ENCODE measurements at places on chromosomes 4 and X.

GRCh38 chr4:25823632-25824031, 39.2 kb downstream of the SEL1L3 start:
- no peak for DNase-seq

DNA sequence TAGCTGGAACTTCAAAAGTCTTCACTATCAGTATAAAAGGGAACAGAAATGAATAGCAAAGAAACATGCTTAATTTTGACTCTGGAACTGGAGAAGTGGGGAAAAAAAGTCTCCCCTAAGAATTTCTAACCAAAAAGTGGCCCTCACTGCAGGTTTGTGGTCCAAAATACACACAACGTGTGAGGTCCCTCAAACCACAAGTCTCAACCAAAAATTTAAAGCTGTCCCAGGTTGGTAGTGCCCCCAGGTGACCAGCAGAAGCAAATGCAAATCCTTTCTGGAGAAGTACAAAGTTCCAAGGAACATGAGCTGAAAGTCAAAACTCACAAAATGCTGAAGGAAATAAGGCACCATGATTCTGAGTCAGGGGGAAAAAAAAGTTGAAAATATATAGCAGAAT, 23.6 kb upstream of the VAMP7 start:
- no peak for DNase-seq

- no peak for DNase-seq
Observed at GRCh38 chr4:66556651-66557278, 886.5 kb upstream of the EPHA5 start.

DNA sequence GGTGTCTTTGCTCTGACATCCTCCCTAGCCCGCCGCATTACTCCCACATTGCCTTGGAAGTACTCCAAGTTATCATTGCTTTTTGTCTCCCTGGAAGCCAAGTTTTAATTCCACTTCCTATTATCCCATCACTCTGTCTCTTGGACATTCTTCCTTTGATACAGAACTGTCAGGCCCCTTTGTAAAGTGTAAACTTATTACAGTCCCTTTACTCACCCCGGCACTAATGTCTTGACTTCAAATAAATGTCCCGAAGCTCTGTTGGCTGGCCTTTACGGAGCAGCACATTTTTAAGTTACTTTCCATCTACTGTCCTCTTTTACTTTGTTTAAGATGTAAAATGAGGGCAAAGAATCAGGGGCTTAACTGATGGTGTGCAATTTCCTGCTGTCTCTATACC, 223.5 kb upstream of the IGFBP7 start:
- DNase-seq, result no peak

- DNase-seq, result peak; percentile 28
Observed at GRCh38 chrX:13194291-13195103, 125.4 kb downstream of the ATXN3L start.

DNA sequence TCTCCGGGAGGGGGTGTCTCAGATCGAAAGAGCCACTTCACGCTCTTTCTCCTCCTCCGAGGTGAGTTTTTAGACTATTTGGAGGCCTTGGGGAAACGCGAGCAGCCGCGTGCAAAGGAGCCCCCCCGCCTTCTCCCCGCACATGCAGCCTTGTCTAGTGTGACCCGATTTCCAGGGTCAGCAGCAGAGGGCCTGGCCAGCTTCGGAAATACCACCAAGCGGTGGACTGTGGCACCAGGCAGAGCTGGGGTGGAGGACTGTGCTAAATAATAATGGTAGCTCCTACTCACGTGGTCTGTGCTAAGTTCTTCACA, 79.3 kb upstream of the BCOR start:
- DNase-seq, result no peak

DNA sequence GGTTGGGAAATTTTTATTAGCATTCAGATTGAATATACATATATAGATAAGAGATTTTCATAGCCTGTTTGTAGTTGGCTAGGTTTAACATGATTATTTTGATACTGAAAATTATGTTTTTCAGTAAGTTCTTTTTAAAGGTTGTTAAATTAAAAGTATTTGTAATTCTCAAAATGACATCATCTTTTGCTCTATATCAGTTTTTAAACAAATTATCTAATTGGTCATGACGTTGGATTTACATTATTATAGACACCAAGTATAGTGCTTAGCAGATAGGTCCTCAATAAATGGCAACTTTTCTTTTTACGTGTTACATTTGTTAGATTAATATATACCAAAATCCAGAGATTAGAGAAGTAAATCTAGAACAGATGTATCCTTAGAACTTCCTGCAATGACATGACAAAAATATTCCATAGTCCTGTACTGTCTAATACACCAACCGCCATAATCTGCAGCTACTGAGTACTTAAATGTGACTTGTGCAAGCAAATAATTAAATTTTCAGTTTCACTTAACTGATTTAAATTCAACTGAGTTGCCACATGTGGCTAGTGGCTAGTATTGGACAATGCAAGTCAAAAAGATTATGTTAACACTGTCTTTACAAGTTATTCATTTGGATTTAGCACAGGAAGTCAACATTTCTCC, 1613.1 kb upstream of the TENM3 start:
- no peak for DNase-seq

DNA sequence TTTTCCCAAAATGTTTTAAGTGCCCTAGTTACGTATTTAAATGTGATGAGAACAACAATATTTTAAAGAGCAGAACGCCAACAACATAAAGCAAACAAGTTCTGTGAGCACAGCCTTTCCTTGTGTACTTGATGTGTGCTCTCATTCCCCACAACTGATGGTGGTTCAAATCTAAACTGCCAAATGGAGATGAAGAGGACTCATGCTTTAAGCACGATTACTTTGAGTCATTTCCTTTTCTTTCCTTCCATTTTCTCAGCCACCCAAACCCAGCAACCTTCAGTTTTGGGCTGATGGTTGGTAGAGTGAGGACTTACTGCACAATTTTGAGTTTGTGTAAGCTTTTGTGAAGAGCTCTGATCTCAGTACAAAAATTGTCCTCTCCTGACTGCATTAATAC, 1.7 kb downstream of the NSD2 start:
- no peak for DNase-seq

- DNase-seq, result no peak
Observed at GRCh38 chrX:116667346-116668134, 204.8 kb upstream of the CT83 start.

DNA sequence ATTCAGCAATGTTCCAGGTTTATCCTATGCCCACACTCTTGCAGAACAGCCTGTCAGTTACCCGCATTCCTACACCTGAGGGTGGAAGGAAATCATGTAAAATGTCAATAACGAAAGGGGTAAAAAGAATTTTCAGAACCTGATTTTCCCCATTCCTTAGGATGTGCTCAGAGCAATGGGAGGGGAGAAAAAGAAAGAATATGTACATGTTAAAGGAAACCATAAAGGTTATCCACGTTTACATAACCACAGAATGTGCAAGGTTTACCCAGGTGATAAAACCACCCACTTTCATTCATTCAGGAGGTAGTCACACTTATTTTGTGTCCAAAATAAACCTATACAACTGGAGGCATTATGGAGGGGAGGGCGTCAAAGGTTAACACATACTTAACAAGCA, 335.5 kb downstream of the ZNF674 start:
- no peak for DNase-seq

GRCh38 chrX:53287493-53288138, 6.2 kb upstream of the IQSEC2 start:
- DNase-seq, result no peak

DNA sequence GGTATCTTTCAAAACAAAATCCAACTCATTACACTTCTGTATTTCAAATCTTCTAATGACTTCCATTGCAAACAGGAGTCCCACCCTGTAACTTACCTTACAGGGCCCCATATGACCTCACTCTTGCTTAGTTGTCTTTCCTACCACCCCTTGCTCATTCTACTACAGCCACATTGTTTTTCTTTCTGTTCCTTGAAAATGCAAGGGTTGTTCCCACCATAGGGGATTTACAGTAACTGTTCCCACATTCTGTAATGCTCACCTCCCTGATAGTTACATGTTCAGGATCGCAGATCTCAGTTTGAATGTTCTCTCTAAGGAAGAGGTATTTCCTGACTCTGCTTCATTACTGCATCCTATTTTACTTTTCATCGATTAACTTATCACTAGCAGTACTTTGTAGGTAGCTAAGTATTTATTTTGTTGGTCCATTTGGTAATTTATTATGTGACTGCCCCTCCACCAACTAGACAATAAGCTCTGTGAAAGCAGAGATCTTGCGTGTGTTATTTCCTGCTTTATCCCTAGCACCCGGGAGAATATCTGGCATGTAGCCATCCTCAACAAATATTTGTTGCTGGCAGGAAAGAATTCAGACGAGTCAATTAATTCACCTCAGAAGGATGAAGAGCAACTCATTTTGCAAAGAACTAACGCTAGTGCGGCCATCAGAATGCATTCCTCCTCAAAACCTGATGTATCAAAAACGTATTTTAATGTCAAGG, 21.4 kb downstream of the MAOB start:
- DNase-seq, result peak; percentile 38

DNA sequence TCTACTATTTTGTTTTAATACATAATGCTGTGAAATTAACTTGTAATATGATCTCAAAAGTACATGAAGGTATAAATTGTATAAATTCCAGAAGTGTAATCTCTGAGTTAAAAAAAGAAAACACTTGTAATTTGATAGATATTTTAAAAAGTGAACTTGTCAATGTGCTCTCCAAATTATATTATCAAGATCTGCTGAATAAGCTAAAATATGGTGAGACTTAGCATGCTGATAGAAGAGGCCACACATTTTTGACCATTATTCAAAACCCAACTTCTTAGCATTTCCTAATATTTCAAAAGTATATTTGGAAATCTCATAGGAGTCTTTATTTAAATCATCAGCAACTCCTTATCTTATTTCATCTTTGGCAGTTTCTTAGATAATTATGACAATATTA, 657.1 kb upstream of the BOD1L1 start:
- no peak for DNase-seq

- no peak for DNase-seq
Observed at GRCh38 chr4:156642161-156642560, 329.4 kb downstream of the PDGFC start.

DNA sequence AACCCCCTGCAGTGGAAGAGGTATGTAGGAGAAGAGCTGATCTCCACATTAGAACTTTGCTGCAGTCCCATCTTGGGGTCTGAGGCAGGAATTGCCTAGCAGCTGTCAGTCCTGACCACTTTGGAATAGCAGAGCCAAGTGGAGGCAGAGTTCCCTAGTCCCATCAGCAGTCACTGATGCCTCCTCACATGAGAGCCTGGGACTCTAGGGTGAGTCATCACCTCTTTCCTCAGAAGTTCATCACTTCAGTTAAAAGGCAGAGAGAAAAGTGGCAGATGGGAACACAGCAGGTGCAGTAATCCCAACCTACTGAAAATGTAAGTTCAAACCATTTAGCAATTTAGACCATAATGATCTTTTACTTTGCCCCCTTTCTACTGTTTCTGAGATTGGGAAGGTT, 73.9 kb upstream of the MED14 start:
- no peak for DNase-seq

GRCh38 chr4:4254666-4255065, 6.6 kb upstream of the TMEM128 start:
- no peak for DNase-seq

- DNase-seq, result no peak
Observed at GRCh38 chr4:71251261-71251660, 87.6 kb upstream of the SLC4A4 start.

DNA sequence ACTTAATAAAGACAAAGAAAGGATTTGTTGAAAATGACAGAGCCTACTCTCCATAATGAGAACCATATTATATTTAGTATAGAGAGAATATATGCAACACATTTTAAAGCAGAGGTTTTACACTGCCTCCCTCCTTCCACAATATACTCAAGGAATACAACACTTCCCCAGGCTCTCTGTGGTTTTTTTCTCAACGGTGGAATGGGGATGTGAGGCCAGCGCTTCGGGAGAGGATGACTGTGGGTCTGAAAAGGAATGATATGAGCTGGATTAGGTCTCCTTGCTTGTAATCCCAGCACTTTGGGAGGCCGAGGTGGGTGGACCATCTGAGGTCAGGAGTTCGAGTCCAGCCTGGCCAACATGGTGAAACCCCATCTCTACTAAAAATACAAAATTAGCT, 348.7 kb upstream of the KLF3 start:
- no peak for DNase-seq

GRCh38 chr4:185222598-185222997, 13.2 kb downstream of the SNX25 start:
- DNase-seq, result no peak

DNA sequence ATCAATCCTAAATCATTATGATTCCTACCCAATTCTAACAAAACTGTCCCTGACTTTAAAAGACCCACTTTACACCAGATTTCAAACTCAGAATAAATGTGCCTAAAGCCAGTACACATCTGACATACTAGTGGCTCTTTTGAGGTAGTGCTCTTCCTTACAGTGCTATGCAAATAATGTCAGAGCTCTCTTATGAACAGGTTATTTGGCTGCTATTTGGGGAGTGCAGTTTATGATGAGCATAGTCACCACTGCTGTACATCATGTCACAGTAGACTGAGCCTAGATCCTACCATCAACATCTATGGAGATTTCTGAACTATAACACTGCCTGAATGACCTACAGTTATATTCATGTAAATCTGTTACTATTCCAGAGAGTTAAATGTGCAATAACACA, 50.4 kb upstream of the PAGE5 start:
- DNase-seq, result no peak

DNA sequence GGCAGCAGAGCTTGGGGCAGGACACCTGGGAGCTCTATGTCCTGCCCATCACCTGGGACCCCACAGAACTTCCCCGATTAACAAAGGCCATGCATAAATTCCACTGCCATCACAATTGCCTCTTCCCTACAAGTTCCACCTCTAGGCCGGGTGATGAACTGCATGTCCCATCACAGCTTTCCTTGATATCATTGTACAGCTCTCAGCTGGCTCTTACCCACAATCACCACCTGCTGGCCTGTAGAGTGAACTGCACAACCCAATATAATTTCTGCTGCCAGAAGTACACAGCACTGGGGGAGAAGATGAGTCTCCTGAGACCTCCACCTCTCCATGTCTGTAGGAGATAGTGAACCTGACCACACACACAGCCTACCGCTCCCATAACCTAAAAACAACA, 285.0 kb upstream of the AADAT start:
- DNase-seq, result no peak

GRCh38 chr4:3201718-3202702, 46.9 kb upstream of the MSANTD1 start:
- peak; percentile 5 for DNase-seq

DNA sequence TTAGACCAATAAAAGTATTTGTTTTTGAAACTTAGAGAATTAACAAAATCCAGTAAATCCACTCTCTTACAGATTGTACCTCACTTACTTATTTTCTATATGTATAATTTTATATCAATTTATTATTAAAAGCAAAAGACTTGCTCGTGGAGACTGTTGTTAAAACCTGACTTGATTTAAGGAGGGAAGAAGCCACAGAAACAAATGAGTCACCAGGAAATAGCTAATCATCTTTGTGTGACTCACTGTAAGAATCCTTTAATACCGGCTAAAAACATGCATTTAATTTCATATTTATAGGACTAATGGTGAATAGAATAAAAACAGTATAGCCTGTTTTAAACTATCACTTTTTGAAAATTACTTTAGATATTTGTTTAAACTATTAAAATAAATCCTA, 29.9 kb upstream of the UBE2NL start:
- DNase-seq, result peak; percentile 5

Data from kidney epithelial cell (primary cell).